ENCODE measurements at places on chromosomes 4 and X. TPM values are rescaled to one million over a fixed set of nuclear protein-coding genes. Genes with fewer than 3 reads are reported as not detected.

DNA sequence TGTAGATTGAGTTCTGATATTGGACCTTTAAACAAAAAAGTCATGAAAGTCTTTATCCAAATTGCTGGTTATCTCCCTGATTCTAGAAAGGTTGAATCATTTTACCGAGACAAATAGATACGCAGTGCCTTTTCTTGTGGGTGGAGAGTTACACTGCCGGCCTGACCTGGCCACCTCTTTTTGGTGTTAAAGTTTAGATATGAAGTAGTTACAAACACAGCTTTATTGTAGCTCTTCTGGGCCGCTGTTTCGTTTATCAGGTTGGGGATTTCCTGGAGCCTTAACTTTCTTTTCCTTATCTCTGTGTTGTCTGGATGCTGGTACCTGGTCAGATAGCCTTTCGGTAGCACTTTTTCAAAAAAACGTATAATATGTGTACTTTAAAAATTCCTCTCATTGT, 31.0 kb downstream of the FNIP2 start:
- no peak for DNase-seq

GRCh38 chr4:100674976-100675375, 157.2 kb upstream of the EMCN start:
- DNase-seq = no peak

- no peak for DNase-seq
These were observed 53.1 kb upstream of the HPGD start for GRCh38 chr4:174575436-174575835.

- no peak for DNase-seq
These were observed 227.0 kb downstream of the NR3C2 start for GRCh38 chr4:148215202-148215601.

The ZNF630 gene
- total RNA-seq = 2.9 TPM

- no peak for DNase-seq
These were observed 36.5 kb downstream of the SH3RF1 start for GRCh38 chr4:169234137-169234855.

DNA sequence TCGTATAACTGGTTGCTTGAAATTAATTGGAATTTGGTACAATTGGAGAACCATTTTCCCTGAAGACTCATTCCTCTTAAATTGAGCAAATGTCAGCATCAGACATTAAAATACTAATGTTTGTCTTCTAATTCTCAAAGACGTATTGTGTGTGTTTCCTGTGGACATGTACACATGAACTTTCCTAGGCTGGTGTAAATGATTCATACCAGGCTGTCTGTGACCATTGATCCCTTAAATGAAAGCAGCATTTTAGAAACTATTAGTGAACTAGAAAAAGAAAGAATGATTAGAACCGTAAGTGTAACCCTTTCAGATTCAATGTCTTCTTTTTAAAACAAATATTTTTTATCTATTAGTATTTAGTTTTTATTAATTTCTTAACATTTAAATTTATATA, 332.9 kb downstream of the PPP3CA start:
- DNase-seq = no peak

DNA sequence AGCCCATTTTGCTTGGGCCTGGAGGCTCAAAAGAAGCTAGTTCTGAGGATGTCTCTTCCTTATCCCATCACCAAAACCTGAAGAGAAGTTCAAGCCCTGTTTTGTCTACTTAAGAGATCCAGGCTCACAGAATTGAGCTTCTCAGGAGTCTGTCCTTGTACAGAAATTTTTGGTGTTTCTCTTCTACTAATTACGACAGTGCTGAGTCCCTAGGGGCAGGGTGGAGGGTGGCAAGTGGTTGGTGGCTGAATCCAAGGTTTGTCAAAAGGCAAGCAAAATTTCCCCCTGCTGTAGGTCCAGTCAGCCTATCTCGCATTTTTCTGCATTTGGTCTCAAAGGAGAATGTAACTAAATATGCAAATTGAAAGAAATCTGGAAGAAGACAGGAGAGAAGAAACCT, 377.9 kb downstream of the SMARCA1 start:
- DNase-seq = no peak

DNA sequence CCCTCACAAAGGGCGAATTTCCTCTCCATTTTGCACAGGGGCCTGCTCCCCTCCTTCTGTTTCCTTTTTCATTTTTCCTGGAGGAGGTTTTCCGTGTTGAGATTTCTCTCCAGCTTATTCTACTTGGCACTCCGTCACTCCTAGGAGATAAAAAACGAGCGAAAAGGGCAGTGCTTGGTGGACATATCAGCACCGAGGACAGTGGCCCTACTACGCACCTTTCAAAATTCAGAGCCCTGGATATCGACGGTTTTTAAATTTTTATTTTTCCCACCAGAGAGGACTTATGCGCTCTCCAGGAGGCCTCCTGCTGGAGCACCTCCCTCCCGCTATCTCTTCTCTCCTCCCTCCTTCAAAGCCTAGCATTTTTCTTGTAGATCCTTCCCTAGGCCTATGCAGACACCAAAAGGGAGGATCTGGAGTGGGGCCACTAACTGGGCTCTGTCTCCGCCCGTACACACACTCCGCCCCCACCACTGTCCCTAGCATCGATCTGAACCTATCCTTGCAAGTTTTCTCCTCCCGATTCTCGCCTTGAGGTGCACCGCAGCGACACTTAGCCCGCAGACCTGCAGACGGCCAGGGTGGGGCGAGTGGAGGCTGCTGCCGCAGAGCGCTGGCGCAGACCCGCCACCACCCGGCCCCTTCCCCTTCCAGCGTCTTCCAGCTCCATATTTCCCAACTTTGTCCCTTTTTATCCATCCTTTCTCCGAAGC, 8.5 kb upstream of the TCEAL9 start:
- DNase-seq = no peak

The XAGE3 gene
- not detected for total RNA-seq

DNA sequence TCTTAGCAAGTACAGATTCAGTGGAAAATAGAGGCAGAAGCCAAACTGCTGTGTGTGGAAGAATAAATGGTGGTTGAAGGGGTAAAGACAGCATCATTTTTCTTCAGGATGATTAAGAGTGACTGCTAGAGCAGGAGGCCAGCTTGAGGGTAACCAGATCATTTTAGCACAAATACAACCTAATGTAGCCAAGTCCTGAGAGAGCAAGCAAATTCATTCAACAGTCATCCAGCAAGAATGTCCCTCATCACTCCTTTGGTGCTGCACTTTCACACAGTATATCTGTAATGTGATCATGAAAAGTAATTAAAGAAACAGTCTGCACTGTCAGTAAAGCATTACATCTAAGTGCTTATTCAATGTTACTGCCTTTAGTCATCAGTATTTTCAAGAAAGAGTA, 44.8 kb downstream of the NPFFR2 start:
- no peak for DNase-seq

DNA sequence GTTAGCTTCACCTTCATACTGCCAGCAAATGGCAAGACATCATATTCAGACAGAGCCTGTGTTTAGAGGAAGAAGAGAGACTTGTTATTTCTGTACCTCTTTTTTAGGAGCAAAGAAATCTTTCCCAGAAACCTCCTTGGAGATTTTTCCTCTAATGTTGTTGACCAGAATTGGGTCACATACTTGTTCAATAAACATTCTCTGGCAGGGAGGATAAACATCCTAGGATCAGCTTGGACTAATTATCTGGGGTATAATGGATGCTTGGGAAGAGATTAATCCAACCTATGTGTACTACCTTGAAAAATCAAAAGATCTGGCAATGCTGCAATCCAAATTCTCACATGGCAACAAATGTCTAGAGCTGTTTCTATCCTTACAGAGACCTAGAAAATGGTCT, 8.4 kb upstream of the PRSS12 start:
- DNase-seq = no peak

- DNase-seq = no peak
These were observed 191.4 kb downstream of the SPRY1 start for GRCh38 chr4:123587983-123588494.

The SMC1A gene
- total RNA-seq = 50.8 TPM

The NAP1L3 gene
- 15.0 TPM for total RNA-seq

DNA sequence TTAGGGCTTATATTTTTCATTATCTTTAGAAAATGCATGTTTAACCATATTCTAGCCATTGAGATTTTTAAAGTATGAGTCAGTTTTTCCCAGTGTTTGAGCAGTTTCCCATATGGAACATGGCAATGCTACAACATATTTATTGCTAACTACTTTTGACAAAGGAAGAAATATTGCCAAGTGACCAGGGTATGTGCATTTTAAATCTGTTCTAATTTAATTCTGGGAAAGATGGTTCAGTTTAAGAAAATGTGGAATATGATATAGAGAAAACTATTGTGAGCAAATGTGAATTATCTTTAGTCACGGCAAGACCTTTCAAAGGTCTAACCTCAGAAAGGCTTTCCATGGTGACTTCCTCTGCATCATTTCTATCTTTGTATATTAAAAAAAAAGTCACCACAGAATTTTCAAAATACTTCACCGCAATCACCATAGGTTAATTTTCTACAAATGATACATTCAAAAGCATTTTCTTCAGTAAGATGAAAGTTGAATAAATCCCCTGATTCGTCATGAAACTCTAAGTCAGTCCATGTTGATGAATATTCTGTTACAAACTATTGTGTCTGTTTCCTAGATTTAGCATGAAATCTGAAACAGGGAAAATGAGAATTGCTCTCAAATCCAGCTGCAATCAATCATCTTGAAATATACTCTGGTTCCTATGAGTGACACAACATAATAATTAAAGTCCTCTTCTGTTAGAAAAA, 2349.0 kb upstream of the TENM3 start:
- no peak for DNase-seq

The NAA11 gene
- not detected for total RNA-seq

GRCh38 chr4:141686146-141686775, 49.9 kb downstream of the IL15 start:
- DNase-seq = no peak

DNA sequence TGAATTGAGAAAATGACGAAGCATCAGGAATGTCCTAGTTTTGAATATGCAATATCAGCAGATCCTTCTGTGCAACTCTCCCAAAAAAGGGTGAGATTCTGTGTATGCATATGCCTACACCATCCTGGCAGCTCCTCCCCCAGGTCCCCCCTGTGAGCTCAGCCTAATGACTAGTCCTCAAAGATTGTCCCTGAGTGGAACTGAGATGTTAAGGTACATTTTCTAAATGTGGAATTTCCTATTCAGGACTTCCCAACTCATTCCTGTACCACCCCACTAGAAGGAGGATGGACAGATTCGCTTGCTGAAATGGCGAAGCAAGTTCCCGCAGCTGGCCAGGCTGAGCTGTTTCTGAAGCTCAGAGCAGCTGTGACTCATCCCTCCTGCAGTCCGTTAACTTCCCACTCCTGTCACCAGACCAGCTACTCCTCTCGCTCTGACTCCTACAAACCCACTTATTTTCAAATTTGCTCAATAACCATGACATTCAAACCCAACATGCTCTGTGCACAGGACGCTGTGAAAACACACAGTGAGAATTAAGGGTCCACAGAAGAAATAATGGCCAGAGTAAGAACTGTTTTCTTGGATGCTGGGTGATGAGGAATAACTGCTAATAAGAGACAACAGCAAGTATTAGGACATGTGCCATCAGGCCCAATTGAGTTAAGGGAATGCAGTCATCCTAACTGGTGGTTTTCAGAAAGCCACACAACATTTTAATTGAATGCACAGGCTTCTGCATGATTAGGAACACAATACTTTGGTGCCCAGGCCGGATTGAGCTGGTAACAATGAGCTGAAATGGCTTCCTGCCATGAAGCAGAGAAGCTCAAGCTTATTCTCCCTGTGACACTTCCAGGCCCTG, 40.0 kb upstream of the IRF2 start:
- DNase-seq = no peak

- no peak for DNase-seq
These were observed 105.8 kb downstream of the FAM53A start for GRCh38 chr4:1578251-1578773.

DNA sequence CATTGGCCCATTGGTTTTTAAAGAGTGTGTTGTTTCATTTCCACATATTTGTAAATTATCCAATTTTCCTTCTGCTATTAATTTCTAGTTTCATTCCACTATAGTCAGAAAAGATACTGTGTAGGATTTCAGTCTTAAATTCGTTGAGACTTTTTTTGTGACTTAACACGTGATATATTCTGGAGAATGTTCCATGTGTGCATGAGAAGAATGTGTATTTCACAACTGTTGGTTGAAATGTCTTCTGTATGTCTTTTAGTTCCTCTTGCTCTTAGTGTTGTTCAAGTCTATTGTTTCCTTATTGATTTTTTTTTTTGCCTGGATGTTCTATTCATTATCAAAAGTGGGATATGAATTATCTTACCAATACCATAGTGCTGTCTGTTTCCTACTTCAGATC, 606.9 kb downstream of the RPA4 start:
- no peak for DNase-seq

DNA sequence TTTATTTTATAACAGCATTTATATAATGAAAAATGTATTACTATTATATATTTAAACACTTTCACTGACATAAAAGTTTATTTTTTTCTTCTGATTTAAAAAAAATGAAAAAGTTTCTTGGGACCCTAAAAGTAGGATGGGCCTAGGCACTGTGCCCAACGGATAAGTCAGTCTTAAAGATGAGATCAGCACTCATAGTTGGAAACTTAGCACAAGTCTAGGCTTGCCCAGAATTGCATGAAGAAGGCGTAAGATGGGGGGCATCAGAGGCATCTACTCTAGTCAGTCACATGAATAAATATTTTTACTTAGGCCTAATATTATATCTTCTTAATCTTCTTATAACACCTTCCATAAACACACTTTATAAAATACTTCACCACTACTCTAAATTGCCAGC, 306.7 kb upstream of the GRID2 start:
- no peak for DNase-seq

The RBM3 gene
- 96.9 TPM for total RNA-seq

The ETDB gene
- not detected for total RNA-seq

DNA sequence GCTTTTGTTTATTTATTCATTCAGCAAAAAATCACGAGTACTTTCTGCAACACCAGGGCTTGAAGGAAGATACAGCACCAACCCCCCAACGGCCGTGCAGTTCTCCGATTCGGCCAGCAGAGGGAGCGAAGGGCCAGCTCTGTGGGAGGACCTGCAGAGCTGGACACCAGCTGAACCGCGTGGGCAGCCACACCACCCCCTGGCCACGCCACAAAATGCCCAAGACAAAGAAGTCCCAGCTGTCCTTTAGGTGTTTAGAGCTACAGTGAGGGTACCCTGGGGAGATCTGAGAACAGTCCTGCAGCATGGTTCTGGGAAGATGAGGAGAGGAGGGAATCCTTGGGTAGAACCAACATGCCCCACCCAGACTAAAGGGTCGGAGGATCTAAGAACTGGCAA, 83.1 kb downstream of the RELL1 start:
- peak; percentile 93 for DNase-seq

The MAGEA10 gene
- total RNA-seq = not detected

DNA sequence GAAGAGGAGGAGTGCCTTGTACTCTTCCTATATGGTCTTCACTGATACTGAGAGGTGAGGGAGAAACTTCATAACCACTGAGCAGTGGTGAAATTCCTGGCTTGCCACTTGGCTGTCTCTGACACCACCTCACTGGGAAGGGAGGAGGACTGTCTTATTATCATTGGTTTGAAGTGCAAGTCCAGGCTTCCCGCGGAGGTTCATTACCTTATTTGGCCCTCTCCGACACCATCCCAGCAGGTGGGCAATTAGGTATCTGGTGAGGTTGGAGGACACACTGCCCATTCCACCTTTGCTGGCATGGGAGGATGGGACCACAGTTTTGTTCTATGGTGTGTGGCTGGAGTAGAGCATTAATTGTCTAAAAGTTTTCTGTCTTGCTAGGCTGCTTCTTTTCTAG, 206.1 kb downstream of the LHFPL1 start:
- no peak for DNase-seq

GRCh38 chr4:21198683-21199082, 498.4 kb downstream of the PACRGL start:
- DNase-seq = no peak

The GRID2 gene
- 0.24 TPM for total RNA-seq

The P2RY4 gene
- total RNA-seq = 0.24 TPM

GRCh38 chrX:101931136-101931487, 715 bp downstream of the ZMAT1 start:
- DNase-seq = no peak
